Psoas muscle (tissue), 8 donors: ENCODE measurements at places on chromosomes 12 and 14. TPM values are rescaled to one million over a fixed set of nuclear protein-coding genes. Genes with fewer than 3 reads are reported as not detected.

Gene TMEM132C
- 0.69 TPM for total RNA-seq

Gene PTCSC3
- total RNA-seq = not detected

Gene GALNT9
- total RNA-seq = not detected

Gene TAS2R13
- total RNA-seq = 0.36 TPM

Gene ADAMTS20
- not detected for total RNA-seq

Gene GPR84
- total RNA-seq = 0.40 TPM

Gene LRFN5
- total RNA-seq = 1.0 TPM

Gene SLC5A8
- not detected for total RNA-seq

Gene SLC7A7
- 1.8 TPM for total RNA-seq

GRCh38 chr14:23445773-23446172 lies 10.3 kb upstream of the MYH7 start:
- peaks cover 16% of the 10 kb centered on the region for H3K4me1 ChIP-seq
- H3K36me3 ChIP-seq = no peaks in the 10 kb centered on the region
- DNase-seq = no peak
- H3K27ac ChIP-seq = peak overlapping the region; percentile 83
- no peak overlapping the region for H3K4me3 ChIP-seq

- H3K27ac ChIP-seq = no peak overlapping the region
- H3K36me3 ChIP-seq = no peaks in the 10 kb centered on the region
- no peak for DNase-seq
- H3K27me3 ChIP-seq = no peaks in the 10 kb centered on the region
Observed at GRCh38 chr14:100762089-100762515, 35.4 kb downstream of the DLK1 start.

DNA sequence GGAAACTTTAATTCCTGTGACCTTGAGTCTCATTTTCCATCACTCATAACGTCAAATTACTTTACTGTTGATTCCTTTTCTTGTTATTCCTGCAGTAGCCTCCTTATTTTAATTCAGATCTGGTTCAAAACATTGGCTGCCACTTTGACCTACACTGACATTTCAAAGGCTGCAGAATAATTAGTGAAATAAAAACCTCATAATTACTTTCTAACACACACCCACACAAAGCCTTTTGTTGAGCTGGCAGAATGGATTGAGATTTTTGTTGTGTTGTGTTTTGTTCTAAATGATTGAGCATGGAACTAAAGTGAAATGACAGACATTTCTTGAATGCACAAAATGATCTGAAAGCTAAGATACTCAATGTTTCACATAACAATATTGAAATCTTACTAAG lies 507.5 kb upstream of the STXBP6 start:
- no peaks in the 10 kb centered on the region for H3K4me1 ChIP-seq
- H3K27me3 ChIP-seq = no peaks in the 10 kb centered on the region
- no peak overlapping the region for H3K27ac ChIP-seq
- DNase-seq = no peak

DNA sequence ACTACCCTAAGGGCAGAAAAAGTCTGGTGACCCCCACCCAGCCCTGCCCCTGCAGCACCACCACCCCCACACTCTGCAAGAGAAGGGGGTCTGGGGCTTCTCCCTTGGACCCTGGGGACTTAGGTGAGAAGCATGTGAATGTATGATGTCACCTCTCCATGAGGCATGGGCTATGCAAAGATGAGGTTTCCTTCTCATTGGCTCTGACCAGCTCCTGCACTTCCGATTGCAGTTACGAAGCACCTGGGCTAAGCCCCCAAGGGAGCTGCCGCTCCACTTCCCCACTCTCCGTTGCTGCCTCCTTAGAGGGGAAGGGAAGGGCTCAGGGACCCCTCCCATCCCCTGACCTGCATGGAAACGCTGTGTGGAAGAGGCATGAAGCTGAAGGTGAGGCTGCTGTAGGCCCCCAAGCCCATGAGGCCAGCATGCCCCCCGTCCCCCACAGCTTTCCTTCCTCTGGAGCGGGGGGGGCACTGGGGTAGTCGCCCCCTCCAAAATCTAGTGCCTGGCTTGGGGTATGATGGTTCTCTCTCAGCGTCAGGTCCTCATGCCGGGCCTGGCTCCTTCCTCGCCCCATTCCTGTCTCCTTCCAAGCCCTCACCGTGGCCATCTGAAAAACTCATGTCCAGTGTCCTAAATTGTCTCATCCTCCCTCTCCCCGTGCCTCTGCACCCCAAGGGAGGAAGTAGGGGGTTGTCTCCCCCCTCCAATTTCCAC lies 5.5 kb upstream of the DDX23 start:
- H3K27me3 ChIP-seq = no peaks in the 10 kb centered on the region
- DNase-seq = no peak
- no peak overlapping the region for H3K4me3 ChIP-seq
- peaks cover 3% of the 10 kb centered on the region for H3K4me1 ChIP-seq

GRCh38 chr14:61977217-61977616 lies 215.0 kb downstream of the SNAPC1 start:
- H3K36me3 ChIP-seq = no peaks in the 10 kb centered on the region
- H3K27me3 ChIP-seq = no peaks in the 10 kb centered on the region
- DNase-seq = no peak
- H3K4me1 ChIP-seq = no peaks in the 10 kb centered on the region
- H3K27ac ChIP-seq = no peak overlapping the region

- H3K27me3 ChIP-seq = no peaks in the 10 kb centered on the region
- H3K27ac ChIP-seq = no peak overlapping the region
- H3K36me3 ChIP-seq = no peaks in the 10 kb centered on the region
- no peak for DNase-seq
Observed at GRCh38 chr12:56699020-56699661, 11.1 kb upstream of the PTGES3 start.

DNA sequence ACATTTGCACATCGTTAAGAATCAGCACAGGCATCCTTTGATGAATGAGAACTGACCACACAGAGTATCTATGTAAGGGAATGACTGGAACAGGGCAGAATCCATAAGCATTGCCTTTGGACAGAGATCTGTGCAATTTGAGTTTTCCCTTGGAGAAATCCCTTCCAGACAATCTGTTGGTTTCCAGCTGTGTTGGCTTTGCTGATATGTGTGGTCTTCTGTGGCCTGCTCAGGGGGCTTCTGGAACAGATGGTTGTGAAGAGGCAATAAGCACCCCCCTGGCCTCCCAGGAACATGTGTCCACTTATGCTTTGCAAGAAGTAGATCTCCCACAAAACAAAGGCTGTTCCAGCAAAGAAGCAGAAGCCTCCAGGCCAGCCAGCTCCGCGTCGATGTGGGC lies 111.4 kb upstream of the TMEM132C start:
- no peaks in the 10 kb centered on the region for H3K36me3 ChIP-seq
- no peaks in the 10 kb centered on the region for H3K4me1 ChIP-seq
- H3K27me3 ChIP-seq = no peaks in the 10 kb centered on the region
- DNase-seq = no peak
- H3K4me3 ChIP-seq = no peak overlapping the region
- H3K27ac ChIP-seq = no peak overlapping the region

DNA sequence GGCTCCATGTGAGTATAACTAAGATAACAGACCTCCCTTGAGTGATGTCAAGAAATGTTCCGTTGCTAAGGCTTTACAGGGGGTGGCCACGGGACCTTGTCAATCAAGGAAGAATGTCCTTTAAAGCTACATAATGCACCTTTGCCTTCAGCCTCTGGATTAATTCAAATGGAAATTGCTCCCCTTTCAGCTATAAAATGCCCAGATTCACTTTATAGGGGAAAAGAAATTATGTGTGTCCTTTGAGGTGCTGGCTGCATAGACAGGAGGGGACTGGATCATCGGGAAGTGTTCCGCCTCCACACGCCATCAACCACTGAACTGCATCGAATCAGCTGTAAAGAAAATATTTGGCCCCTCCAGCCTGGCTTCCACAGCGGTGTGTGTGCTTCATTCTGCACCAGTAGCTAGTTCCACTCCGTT lies 415.4 kb downstream of the DPF3 start:
- H3K4me3 ChIP-seq = no peak overlapping the region
- H3K36me3 ChIP-seq = no peaks in the 10 kb centered on the region
- H3K27me3 ChIP-seq = no peaks in the 10 kb centered on the region
- H3K27ac ChIP-seq = no peak overlapping the region

- H3K27ac ChIP-seq = no peak overlapping the region
- no peak overlapping the region for H3K4me3 ChIP-seq
- peaks cover 31% of the 10 kb centered on the region for H3K4me1 ChIP-seq
- H3K36me3 ChIP-seq = no peaks in the 10 kb centered on the region
Observed at GRCh38 chr12:26032719-26033241, 74.3 kb downstream of the RASSF8 start.

DNA sequence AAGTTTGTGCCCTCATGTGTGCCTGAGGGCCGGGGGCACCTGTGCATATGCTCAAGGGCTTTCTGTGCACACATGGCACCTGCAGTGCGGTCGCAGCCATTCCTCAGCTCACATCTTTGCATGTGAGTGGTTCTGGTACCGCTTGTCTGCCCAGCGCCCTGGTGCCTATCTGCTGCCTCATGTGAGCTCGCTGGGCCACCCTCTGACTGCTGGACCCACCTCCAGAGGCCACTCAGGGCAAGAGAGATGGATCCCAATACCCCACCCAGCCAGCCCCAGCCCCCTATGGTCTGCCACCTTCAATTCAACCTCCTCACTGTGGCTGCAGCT lies 5.4 kb upstream of the AMN start:
- no peak overlapping the region for H3K27ac ChIP-seq
- H3K4me1 ChIP-seq = no peaks in the 10 kb centered on the region
- H3K27me3 ChIP-seq = no peaks in the 10 kb centered on the region
- peak; percentile 31 for DNase-seq

DNA sequence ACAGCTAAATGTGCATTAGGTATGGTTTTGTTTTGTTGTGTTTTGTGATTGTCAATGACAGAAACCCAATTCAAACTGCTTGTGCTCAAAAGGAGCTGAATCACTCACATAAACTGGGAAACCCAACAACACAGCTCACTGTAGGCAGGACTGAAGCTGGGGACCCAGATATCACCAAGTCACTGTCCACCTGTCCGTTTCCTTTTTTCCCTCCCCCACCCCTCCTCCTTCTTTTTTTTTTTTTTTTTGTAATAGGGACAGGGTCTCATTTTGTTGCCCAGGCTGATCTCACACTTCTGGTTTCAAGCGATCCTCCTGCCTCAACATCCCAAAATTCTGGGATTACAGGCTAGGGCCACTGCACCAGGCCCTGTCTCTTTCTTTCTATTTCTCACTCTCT lies 6.9 kb upstream of the SLC11A2 start:
- H3K36me3 ChIP-seq = no peaks in the 10 kb centered on the region
- no peak overlapping the region for H3K27ac ChIP-seq
- no peak overlapping the region for H3K4me3 ChIP-seq
- no peaks in the 10 kb centered on the region for H3K4me1 ChIP-seq
- H3K27me3 ChIP-seq = no peaks in the 10 kb centered on the region

DNA sequence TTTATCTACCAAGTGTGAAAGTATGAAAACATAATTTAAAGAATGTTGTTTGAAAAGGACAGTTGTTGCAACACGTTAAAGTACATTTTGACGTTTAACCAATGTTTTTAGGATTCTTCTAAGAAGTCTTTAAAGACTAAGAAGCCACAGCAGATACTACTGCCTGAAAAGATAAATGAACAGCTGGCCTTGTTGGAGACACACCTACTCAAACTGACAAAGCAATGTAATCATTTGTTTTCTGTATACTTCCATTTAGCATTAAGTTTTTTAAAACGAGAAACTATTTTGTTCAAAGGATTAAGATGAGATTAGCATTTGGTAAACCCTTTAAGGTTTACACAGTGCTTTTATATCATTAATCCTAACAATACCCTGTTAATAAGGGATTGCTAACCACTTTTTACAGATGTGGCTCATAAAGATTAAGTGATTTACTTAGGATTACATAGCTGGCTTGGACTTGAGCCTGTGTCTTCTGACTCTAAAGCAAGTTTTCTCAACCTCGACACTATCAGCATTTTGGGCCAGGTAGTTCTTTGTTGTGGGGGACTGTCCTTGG lies 134.4 kb downstream of the CFAP54 start:
- H3K27ac ChIP-seq = no peak overlapping the region
- H3K27me3 ChIP-seq = no peaks in the 10 kb centered on the region
- no peaks in the 10 kb centered on the region for H3K4me1 ChIP-seq
- H3K36me3 ChIP-seq = no peaks in the 10 kb centered on the region
- no peak overlapping the region for H3K4me3 ChIP-seq

DNA sequence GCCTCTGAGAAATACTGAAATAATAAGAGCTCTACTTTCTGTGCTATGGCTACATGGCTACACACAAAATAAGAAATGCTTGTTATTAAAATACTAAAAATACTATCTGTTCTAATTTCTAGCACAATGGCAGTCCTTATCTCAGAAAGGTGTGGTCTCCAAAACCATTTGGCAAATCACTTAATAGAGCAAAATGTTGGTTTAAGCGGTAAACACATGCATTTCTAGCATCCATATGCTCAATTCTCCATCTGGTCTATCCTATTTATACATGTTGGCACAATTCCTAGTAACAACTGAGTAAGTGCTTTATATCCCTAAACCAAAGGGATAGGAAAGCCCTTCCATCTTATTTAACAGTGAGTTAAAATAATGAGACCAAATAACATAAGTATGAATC lies 107.0 kb downstream of the PAPLN start:
- no peak for DNase-seq
- no peaks in the 10 kb centered on the region for H3K36me3 ChIP-seq
- H3K4me1 ChIP-seq = no peaks in the 10 kb centered on the region
- no peak overlapping the region for H3K4me3 ChIP-seq
- no peak overlapping the region for H3K27ac ChIP-seq

- no peaks in the 10 kb centered on the region for H3K36me3 ChIP-seq
- no peaks in the 10 kb centered on the region for H3K27me3 ChIP-seq
- no peaks in the 10 kb centered on the region for H3K4me1 ChIP-seq
- no peak overlapping the region for H3K27ac ChIP-seq
- no peak for DNase-seq
Observed at GRCh38 chr14:88095791-88096190, 90.9 kb downstream of the GPR65 start.

DNA sequence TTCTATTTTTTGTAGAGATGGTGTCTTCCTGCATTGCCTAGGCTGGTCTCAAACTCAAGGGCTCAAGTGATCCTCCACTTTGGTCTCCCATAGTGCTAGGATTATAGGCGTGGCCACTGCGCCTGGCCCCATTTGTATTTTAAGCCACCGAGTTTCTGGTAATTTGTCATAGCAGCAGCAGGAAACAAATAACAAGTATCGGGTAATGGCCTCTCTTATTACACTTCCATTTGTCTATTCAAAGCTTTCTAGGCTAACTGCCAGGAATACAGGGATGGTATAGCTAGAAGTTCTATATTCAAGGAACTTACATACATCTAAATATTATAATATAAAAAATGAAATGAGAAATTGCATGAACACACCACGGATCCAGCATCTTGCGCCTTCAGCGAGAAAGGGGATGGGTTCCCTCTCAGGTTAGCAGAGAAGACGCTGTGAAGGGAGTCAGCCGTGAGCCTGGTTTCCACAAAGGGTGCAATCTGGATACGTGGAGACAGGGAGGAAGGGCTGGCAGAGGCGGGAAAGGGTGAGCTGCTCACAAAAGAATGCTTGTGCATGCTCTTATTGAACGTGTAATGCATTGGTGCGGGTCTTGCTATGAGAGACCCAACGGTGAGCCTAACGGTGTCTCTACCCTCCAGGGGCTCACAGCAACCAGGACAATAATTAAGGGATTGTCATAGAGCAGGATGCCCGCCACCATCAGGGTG lies 9.5 kb downstream of the BDKRB1 start:
- DNase-seq = no peak
- no peaks in the 10 kb centered on the region for H3K4me1 ChIP-seq
- no peaks in the 10 kb centered on the region for H3K36me3 ChIP-seq
- no peak overlapping the region for H3K4me3 ChIP-seq
